ENCODE measurements at places on chromosomes 12 and 14.

- peak; percentile 78 for DNase-seq
These were observed 59.0 kb upstream of the ARID2 start for GRCh38 chr12:45670346-45671065.

DNA sequence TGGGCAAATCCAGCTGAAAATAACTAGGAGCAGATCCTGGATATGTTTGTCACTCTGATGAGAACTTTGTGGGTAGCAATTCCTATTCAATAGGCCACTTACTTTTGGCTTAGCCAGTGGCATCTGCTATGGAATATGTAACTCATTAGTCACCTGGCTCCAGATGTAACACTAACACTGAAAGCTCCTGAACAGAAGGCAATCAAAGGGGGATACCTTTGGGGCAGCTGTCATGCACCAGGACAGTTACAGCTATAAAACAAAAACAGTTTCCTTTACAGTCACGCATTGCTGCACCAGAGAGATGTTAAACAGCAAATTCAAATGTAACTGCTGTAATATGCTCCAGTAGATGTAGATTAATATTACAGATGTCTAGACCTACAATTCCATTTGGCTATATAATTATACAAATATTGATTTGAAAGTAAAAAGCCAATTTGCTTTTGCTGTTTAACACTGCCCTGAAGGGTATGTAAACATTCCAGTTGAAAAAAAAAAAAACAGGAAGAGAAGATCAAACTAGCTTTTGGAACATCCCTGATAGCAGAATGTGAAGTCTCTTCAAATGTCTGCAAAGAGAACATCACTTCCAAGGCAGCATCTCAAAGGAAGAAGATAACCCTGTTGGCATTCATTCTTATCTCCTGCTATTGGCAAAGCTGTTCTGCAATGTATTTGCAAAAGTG is 18.4 kb downstream of the RACGAP1 start:
- no peak for DNase-seq

GRCh38 chr12:46370380-46370734 is 2.2 kb downstream of the SLC38A2 start:
- DNase-seq: no peak

- DNase-seq: peak; percentile 2
These were observed at the start of gene CLEC14A for GRCh38 chr14:38255673-38256532. Gene CLEC14A, minus strand, starts transcription at chr14:38256093. Its CDS starts 71 bp downstream, at chr14:38256022.

DNA sequence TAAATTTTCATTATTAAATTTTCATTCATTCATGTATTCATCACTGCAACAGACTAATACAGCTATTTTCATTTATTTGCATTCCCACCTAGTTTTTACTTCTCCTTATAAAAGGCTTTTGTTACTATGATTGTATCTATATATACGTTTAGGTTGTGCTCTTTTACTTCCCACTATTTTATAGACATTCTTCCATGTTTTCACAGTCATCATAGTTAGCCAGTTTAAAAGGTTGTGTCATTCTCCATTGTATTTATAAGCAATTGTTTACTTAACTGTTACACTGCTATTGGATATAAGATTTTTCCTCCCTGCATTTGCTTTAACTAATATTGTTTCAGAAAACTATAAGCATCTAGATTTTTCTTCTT is 12.0 kb downstream of the ABHD12B start:
- DNase-seq: no peak

DNA sequence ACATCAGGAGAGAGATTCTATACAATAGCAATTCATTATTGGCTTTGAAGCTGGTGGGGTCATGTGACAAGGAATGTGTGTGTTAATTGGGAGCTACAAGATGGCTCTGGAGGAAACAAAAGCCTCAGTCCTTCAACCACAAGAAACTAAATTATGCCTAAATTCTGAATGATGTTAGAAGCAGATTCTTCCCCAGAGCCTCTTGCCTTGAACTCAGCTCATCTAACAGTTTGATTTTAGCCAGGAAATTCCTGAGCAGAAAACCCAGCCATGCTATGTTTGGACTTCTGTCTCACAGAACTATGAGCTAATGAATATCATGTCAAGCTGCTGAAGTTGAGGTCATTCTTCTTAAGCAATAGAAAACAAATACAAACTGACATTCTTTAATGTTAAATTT is 274.7 kb downstream of the SLC6A15 start:
- DNase-seq: no peak

GRCh38 chr12:64890873-64891468 is 66.5 kb downstream of the TBC1D30 start:
- DNase-seq: peak; percentile 75

GRCh38 chr14:101732118-101732517 is 29.4 kb upstream of the PPP2R5C start:
- DNase-seq: peak; percentile 55

DNA sequence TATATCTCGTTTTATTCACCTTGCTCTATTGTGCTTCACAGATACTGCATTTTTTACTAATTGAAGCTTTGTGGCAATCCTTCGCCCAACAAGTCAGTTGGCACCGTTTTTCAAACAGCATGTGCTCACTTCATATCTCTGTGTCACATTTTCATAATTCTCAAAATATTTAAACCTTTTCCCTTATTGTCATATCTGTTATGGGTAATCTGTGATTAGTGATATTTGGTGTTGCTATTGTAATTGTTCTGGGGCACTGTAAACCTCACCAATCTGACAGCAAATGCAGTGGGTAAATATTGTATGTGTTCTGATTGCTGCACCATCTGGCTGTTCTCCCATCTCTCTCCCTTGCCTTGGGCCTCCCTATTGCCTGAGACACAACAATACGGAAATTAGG is 191.3 kb downstream of the BTG1 start:
- DNase-seq: no peak

DNA sequence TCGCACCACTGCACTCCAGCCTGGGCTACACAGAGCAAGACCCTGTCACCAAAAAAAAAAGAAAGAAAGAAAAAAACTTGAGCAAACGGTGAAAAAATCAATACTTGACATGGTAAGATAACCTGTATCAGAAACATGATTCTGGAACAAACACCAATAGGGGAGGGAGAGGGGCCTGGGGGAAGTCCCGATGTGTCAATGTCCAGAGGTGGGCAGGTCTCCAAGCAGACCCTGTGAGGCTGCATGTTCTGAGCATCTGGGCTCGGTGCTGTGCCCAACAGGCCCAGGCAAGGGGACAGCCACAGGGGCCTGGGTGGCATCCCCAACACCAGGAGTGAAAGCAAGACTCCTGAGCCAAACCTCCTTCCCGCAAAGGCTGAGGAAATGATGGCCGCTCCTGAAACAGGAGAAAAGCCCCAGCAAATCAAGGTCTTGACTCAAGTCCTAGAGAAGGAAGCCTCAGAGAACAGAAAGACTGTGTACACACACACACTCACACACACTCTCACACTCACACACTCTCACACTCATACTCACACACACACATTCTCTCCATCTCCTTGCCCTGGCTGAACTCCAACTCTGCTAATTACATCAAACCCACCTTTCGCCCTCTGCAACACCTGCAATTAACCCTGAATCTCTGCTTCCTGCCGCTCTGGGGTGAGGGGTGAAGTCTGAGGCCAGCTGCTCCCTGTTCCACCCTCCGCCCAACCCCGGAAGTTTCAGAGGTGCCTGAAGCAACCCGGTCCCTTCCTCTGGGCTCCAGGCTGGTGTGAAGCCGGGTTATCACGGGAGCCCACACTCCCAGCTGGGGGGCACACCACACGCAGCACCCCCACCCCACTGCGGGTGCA is 20.4 kb downstream of the CCDC88C start:
- DNase-seq: no peak
